Omental fat pad (tissue), 4 donors: ENCODE measurements at places on chromosomes 11 and 22.

DNA sequence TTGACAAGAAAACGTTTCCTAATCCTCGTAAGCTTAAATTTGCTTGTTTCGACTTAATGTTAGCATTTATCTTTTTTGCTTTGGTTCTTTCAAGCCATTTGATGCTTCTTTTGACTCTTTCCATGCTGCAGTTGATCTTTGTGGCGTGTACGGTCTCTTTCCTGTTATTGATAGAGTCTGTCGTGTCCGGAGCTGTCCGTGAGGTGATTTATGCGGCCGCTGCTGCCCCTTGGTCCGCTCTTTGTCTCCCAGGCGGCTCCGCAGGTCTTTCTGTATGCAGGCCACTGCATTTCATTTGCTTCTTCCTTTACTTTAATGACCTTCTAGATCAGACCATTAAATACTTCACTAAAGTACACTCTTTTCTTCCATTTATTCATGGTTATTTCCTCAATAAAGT lies 50.3 kb downstream of the TBC1D22A start:
- no peak for DNase-seq

GRCh38 chr22:41780746-41781505 lies 19.6 kb upstream of the CCDC134 start:
- DNase-seq, result peak; percentile 44

DNA sequence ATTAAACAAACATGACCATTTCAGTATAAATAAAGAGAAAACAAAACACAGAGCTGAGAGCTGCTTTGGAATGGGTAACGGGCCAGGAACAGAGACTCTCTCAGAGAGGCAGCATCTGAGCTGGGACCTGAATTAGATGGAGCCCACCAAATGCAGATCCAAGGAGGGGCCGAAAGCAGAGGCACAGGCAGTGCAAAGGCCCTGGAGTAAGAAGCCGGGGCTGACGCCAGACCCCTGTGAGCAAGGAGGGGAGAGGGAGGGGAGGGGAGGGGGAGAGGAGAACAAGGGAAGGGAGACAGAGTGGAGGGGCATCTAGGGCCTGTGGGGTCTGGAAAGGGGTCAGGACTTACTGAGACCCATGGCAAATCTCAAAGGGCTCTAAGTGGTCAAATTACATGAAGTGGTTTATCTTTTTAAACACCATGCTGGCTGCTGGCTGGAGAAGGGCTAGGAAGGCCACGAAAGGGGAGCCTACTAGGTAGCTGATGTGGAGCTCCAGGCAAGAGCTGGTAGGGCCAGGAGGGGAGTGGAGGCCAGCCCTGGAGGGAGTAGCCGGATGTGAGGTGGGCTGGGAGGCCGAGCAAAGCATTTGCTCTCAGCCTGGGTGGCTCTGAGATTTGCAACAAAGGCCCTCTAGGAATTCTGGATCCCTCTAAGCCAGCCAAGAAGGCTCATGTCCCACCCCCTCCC lies 3.2 kb downstream of the OSBPL5 start:
- DNase-seq, result no peak

DNA sequence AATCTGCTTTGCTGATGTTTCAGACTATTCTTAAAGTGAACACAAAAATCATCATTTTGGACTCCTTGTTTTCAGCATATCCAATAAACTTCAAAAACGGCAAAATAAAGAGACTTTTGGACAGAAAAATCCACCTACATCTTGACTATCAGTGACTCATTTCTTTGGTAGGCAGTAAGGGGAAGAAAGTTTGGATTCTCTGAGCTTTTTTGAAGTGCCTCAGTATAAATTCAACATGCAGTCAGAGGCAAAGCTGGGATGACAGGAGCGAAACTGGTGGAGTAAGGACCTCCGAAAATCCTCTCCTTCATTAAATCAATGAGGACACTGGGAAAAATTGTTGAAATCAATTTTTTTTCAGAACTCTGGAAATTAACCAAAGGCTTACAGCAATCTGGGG lies 29.7 kb downstream of the EFCAB6 start:
- no peak for DNase-seq

DNA sequence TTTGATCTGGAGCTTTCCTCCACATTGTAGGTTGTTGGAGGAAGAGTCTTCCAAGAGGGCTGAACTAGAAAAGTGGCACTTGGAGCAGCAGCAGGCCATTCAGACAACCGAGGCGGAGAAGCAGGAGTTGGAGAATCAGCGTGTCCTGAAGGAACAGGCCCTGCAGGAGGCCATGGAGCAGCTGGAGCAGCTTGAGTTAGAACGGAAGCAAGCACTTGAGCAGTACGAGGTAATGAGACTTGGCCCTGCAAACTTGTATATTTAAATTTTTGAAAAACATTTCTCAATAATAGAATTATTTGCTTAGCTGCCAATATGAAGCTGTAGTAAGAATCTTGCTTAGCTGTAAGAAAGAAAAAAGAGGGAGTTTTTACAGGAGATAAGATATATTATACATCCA lies 84.0 kb downstream of the SWAP70 start:
- no peak for DNase-seq

- DNase-seq, result no peak
These were observed 118.7 kb upstream of the E2F8 start for GRCh38 chr11:19359221-19360000.

DNA sequence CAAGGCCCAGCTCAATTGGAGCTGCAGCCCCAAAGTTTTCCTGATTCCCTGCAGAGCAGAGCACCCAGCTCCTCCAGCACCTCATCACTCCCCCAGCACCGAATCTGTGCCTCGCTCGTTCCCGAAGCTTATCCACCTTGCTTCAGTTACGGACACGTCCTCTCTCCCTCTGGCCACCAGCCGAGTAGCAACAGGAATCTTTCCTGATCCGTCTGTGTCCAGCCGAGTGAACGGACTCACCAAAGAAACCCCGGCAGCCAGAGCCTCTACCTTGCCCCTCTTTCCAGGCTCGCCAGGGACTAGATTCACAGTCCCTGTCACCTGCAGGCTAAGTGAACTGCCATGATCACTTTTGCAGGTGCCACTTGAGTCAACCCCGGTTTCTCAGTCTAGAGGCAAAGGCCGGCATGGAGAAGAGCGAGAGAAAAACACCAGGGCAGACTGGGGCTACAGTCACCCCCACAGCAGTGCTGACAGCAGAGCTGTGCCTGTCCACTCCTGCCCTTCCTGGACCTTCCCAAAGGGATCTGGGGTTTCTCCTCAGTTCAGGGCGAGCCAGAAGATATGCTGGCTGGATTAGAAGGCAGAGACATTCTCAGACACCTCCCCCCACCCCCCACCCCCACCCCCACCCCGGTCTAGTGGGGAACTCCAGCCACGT lies 32.3 kb downstream of the BID start:
- no peak for DNase-seq

GRCh38 chr11:10990637-10991193 lies 132.9 kb upstream of the ZBED5 start:
- no peak for DNase-seq

- DNase-seq, result no peak
These were observed 13.4 kb downstream of the ARHGAP8 start for GRCh38 chr22:44765571-44766285.

DNA sequence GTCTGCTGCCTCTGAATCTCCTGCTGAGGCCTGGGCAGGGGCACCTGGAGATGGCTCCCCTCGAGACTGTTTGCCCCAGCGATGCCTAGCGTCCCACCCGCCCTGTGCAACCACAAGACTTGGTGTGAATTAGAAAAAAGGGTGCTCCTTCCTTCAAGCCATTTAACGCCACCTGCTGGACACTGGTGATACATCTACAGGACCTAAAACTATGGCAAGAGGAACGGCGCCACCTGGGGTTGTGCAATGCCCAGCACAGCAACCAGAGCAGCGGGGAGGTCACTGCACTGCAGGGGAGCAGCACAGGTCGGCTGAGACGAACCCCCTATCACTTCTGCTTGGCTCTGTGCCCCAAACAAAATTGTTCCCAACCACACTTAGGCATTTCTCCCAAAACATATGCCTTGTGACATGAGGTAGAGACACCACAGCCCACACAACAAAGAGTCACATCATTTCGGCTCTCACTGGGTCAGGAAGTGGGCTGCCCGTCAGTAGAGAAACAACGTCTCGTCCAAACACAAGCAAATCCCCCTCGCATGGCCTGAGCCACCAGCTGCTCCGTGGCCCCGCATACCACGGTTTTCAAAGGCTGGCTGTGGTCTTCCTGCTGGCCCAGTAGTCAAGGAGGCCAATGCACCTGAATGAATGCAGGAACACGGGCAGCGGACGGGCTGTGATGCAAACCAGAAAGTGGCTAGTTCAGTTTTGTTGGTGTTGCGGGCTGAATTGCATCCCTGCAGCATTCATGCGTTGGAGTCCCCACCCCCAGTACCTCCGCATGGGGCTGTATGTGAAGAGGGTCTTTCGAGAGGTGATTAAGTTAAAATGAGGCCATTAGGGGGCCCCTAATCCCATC lies 171.9 kb downstream of the SHANK2 start:
- peak; percentile 58 for DNase-seq

GRCh38 chr11:128472128-128473089 lies 114.9 kb downstream of the ETS1 start:
- no peak for DNase-seq
